AG08395 (cell line): ENCODE measurements at places on chromosomes 6 and 20.

DNA sequence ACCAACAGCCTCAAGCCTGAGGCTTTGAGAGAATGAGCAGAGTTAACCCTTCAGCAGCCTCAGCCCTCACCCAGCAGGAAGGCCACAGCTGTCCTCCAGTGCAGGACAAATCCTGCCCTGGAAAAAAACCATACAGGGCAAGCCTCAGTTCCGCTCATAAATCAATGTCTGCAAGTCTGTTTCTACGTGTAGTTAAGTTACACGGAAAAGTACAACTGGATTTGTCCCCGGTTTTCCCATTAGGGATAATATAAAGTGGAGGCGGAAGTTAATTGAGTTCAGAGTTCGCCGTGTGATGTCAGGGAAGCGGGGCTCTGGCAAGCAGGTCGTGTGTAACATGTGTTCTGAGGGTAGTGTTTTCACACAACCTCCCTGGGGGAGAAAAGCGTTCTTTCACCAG, 44.2 kb upstream of the EYA2 start:
- DNase-seq = no peak

DNA sequence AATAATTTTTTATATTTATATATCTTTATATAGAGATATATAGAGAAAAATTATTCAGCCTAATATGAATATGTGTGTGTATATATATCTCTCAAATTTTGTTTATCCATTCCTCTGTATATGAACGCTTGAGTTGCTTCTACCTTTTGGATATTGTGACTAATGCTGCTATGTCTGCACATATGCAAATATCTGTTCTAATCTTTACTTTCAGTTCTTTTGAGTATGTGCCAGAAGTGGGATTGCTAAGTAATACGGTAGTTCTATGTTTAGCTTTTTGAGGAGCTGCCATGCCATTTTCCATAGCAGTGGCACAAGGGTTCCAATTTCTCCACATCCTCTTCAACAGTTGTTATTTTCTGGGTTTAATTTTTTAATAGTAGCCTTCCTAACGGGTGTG, 72.8 kb upstream of the CEP85L start:
- no peak for DNase-seq

DNA sequence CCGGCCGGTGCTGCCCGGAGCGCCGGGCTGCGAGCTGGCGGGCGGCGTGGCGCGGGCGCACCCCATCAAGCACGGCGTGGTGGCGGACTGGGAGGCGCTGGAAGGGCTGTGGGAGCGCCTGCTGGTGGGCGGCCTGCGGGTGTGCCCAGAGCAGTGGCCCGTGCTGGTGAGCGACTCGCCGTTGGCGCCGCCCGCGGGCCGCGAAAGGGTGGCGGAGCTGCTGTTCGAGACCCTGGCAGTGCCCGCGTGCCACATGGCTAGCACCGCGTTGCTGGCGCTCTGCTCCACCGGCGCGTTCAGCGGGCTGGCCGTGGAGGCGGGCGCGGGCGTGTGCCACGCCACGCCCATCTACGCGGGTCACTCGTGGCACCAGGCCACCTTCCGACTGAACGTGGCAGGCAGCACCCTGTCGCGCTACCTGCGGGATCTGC, 517 bp downstream of the ACTL10 start:
- no peak for DNase-seq

DNA sequence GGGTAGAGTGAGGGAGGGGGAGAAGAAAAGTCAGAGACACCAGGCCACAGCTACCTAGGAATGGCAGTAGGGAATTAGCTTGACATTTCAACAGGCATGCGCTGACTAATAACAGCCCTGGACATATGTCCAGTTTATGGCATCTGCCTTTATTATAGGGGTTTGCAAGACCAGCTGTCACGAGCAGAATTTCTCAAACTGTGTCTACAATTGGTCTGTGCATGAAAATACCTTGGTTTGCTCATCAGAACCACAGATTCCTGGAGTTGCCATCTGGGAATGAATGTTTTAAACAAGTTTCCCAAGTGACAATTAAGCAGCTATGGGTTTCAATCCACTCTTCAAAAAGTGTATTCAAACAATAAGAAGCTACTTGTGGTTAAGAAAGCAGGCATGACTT, 110.3 kb upstream of the ENPP5 start:
- peak; percentile 21 for DNase-seq

GRCh38 chr6:157459327-157459726, 78.3 kb downstream of the ZDHHC14 start:
- DNase-seq = no peak

DNA sequence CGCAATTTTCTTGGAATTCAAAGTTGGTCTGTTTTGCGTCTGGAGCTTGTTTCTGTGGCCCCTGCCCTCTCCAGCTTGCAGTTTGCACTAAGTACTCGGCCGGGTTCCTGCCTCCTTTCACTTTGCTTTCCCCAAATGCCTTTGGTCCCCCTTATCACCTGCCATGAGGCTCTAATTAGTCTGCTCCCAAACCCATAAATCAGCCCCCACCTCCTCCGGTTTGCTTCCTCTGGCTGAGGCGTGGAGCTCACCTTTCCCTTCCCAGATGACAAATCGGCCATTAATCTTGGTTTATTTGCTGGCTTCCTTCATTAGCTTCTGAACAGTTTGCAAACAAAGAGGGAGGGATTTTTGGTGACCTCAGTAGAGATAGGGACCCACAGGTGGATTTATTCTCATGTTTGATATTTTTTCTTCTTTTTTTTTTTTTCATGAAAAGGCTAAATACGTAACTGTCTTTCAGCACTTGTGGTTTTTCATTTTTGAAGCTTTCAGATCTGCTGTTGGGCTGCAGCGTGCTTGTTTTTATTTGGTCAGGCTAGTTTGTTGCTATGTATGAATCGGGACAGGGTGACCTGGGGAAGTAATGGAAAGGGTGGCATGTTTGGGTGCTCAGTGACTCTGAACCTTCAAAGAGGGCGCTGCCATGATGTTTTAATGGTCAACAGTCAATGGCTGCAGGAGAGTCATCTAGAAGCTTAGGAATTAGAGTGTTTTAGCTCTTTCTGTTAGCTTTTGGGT, 121.7 kb upstream of the JAG1 start:
- DNase-seq = no peak

DNA sequence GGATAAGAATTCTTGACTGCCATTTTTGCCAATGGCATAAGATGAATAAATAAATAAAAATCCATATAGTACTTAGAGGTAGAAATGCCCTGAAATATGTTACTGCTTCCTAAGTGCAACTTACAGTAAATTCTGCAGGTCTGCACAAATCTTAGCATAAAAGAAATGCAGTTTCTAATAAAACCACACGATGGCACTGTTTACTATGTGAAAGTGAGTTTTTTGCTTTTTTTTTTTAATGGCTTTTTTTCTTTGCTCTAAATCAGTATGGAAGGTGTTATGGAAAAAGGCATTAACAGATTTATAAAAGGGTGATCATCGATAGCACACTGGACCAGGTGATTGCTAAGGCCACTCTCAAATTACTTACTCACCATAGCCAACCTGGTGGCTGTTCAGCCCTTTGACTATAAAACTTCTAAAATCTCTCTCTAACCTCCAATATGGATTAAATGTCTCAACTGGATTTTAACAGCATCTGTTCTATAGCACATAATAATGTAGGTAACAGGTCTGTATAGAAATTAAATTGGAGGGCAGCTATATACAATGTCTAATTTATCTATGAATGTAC, 45.8 kb downstream of the AHI1 start:
- peak; percentile 15 for DNase-seq

DNA sequence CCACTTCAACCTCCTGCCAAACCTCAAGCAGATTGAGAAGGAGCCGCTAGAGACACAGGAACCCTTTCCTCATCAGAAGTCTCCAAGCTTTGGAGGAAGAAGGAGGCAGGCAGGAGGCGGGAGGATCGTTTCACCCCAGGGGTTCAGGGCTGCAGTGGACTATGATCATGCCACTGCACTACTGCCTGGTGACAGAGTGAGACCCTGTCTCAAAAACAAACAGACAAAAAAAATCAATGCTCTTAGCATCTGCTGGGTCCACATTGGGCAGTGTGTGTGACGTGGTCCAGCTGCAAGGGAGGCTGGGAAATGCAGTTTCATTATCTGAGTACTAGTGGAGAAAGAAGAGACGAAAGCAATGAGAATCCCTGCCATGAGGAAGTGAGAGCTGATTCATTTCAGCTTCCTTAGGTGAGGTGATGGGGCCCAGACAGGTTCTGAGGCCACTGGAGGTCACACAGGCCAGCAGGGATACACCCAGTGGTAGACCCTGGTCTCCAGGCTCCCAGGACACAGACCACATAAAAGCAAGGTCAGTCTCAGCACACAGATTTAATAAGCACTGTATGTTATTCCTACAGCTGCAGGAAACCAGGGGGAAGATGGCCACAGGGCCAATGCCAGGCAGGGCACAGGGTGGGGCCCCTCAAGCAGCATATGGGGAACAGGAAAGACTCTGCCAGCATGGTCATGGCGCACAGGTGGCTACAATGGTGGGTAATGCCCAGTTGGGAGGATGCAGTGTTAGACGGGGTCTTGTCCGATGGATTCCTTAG, 4.3 kb downstream of the GFRA4 start:
- no peak for DNase-seq

DNA sequence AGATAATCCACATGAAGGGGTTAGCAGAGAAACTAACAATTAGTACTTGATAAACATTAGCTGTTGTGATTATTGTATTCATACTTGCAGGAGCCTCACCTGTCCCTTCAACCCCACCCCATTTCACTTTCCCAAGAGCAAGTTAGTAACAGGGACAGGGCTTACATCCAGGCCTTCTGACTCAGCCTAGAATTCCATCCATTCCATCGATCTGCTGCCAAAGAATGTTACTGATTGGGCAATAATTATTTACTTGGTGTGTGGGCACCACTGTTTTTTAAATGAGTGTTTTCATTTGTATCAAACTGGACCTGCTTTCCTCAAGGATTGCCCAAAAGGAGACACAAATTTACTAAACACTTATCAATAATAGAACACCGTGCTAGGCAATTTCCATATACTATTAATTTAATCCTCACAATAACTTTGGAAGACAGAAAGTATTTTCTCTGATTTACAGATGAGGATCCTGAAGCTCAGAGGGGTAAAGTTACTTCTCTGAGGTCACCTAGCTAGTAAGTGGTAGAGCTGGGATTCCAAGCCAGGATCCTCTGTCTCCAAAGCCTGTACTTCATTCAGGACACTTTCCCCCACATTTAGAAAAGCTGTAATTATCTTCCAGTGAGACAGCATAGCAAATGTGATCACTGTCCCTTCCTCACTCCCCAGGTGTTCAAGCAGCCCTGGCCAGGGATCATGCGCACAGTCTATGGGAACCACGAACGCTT, 32.8 kb downstream of the GSS start:
- peak; percentile 89 for DNase-seq

DNA sequence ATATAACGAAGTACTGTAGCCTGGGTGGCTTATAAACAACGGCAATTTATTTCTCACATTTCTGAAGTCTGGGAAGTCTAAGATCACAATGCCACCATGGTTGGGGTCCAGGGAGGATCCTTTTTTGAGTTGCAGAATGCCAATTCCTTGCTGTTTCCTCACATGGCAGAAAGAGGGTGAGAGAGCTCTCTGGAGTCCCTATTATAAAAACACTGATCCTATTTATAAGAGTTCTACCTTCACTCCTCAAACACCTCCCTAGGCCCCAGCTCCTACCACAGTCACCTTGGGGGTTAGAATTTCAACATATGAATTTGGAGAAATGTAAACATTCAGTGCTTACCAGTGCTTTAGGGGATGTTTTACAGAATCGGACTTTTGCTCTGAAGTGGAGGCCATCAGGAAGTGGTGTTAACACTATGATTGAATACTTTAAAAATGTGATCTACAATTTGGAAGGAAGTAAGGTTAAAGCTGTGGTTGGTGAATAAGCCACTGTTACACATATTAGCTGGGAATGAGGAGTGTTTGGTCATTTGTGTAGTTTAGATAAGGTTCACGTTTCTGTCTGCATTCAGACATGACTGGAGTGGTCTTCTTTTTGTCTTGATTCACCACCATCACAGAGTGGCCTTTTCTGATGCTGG, 79.9 kb upstream of the SPTLC3 start:
- peak; percentile 62 for DNase-seq

GRCh38 chr6:10576226-10576625, 55.1 kb downstream of the GCNT2 start:
- no peak for DNase-seq

- no peak for DNase-seq
These were observed 141.0 kb upstream of the MLN start for GRCh38 chr6:33944686-33945411.

DNA sequence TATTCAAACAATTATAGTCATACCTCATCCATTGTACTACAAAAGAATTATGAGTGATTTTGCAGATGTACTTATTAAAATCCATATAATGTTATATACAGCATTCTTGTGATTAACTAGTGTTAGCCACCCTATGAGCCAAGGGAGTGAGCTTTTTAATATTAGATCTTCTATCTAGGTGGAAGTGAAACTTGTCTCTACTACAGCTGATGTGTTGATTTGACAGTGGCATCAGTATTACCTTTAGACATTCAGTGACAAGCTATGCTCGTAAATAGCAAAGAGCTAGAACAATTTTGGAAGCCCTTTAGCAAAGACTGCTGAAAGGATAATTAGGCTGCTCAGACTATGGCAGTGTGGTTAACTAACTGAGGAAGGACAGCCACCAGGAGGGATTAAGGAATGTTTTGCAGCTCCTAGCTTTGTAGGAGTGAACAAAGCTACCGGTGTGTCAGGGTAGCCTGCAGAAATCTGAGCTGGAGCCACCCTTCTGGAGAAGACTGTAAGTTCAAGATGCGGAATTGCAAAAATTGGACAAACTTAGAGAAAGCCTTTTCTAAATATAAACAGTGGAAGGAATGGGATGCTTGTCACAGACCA, 73.7 kb downstream of the AFG1L start:
- DNase-seq = no peak

DNA sequence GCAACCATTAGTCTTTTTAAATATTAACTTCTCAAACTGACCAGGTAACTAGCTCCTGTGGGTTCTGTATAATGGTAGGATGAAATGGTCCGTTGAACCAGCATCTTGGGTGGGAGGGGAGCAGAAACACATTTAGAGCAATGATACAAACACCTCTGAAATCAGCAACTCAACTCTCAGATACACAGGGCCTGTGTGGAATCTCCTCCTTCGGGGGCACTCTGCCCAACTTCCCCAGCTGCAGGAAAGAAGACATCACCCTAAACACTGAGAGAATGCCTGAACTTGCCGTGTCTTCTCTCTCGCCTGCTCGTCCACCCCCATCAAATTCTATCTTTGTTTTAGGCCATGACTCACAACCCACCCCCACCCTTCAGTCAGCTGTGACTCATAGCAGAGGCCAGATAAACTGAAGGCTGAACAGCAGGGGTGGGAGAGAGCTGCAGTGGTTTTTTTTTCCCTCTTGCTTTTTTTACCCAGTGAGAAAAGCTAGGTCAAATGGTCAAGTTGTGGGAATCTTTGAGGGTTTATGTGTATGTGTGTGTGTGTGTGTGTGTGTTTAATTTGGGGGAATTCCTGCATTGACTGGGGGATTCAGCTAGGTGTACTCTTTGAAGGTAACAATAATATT, 593.4 kb upstream of the JAG1 start:
- peak; percentile 96 for DNase-seq
